ENCODE measurements at places on chromosomes 3 and 15. TPM values are rescaled to one million over a fixed set of nuclear protein-coding genes. Genes with fewer than 3 reads are reported as not detected.

GRCh38 chr15:36885771-36886170 is 214.6 kb downstream of the MEIS2 start:
- H3K27me3 ChIP-seq: peaks cover 83% of the 10 kb centered on the region
- no peaks in the 10 kb centered on the region for H3K36me3 ChIP-seq
- H3K27ac ChIP-seq: no peak overlapping the region
- no peak for DNase-seq

- H3K27ac ChIP-seq: no peak overlapping the region
- DNase-seq: no peak
- no peaks in the 10 kb centered on the region for H3K4me1 ChIP-seq
- no peaks in the 10 kb centered on the region for H3K36me3 ChIP-seq
Measured at GRCh38 chr3:134279466-134279865, 28.8 kb upstream of the RYK start.

- H3K4me3 ChIP-seq: no peak overlapping the region
- no peak overlapping the region for H3K27ac ChIP-seq
- no peaks in the 10 kb centered on the region for H3K36me3 ChIP-seq
- DNase-seq: no peak
- no peaks in the 10 kb centered on the region for H3K4me1 ChIP-seq
- peaks cover 15% of the 10 kb centered on the region for H3K27me3 ChIP-seq
Measured at GRCh38 chr15:78374436-78375393, 34.6 kb downstream of the CRABP1 start.

- DNase-seq: no peak
- H3K4me1 ChIP-seq: peaks cover 10% of the 10 kb centered on the region
- no peaks in the 10 kb centered on the region for H3K27me3 ChIP-seq
Measured at GRCh38 chr3:154316974-154317767, 7.1 kb downstream of the DHX36 start.

- peaks cover under 1% of the 10 kb centered on the region for H3K4me1 ChIP-seq
- H3K4me3 ChIP-seq: no peak overlapping the region
Measured at GRCh38 chr15:64373360-64373759, 7.9 kb downstream of the PCLAF start.

The DCUN1D1 gene
- total RNA-seq: 44.2 TPM

GRCh38 chr15:41513506-41514227 is at the start of gene LTK:
Gene LTK, minus strand, starts transcription at chr15:41513827. Its CDS starts 118 bp downstream, at chr15:41513709.
- peaks cover 24% of the 10 kb centered on the region for H3K4me1 ChIP-seq
- peaks cover 12% of the 10 kb centered on the region for H3K36me3 ChIP-seq
- peak within 1 kb of the TSS; percentile 85 for H3K4me3 ChIP-seq
- H3K27me3 ChIP-seq: peaks cover 5% of the 10 kb centered on the region
- DNase-seq: peak; percentile 27

The ISLR gene
- not detected for total RNA-seq

GRCh38 chr15:41981371-41982132 is 9.2 kb upstream of the EHD4 start:
- H3K36me3 ChIP-seq: no peaks in the 10 kb centered on the region
- no peaks in the 10 kb centered on the region for H3K4me1 ChIP-seq
- no peak overlapping the region for H3K4me3 ChIP-seq
- peaks cover 8% of the 10 kb centered on the region for H3K27me3 ChIP-seq
- H3K27ac ChIP-seq: no peak overlapping the region
- DNase-seq: no peak

GRCh38 chr3:106299300-106300098 is 430.7 kb upstream of the CBLB start:
- no peak overlapping the region for H3K4me3 ChIP-seq
- no peaks in the 10 kb centered on the region for H3K36me3 ChIP-seq

Data from activated B cell treated with CpG ODN at 0.5 μM for 24 hours (primary cell).